Effector memory CD8-positive, alpha-beta T cell (primary cell): ENCODE measurements at places on chromosomes 3 and 15.

- DNase-seq = no peak
These were observed 230.0 kb downstream of the ADAMTS9 start for GRCh38 chr3:64457811-64458210.

DNA sequence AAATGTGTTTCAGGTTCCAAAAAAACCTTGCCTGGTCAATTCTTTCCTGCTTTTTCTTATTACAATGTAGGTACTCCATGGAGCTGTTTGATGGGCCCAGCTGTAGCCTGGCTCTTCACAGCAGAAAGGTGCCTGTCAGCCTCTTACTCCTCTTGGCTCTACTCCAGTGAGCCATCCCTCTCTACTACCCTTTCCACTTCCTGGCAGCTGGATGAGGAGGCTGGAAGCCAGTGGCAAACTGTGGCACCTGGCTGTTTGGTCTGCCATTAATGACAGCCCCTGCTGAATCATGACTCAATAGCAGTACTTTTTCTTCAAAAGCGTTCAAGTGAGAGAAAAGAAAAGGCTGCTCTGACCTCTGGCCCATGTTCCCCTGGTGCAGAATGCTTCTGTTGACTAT is 618.1 kb downstream of the PYDC2 start:
- no peak for DNase-seq

DNA sequence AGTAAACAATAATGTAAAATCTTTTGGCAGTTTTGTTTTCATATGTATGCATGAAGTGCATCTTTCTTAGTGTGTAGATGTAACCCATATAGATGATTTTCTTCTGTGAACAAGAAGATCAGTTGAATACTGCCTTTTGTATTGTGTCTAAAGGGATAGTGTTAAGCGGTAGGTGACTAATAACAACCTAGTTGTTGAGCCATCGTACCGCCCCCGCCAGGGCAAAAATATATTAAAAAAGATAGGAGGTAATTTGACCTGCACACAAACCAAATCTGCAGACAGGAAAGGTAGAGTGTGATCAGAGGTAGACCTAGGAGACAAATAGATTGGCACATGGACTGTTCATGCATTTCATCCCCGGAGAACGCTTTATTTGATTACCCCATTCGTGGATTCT is 3.3 kb upstream of the GMNC start:
- DNase-seq = no peak

GRCh38 chr3:111610612-111611054 is 15.5 kb upstream of the ZBED2 start:
- peak; percentile 14 for DNase-seq

DNA sequence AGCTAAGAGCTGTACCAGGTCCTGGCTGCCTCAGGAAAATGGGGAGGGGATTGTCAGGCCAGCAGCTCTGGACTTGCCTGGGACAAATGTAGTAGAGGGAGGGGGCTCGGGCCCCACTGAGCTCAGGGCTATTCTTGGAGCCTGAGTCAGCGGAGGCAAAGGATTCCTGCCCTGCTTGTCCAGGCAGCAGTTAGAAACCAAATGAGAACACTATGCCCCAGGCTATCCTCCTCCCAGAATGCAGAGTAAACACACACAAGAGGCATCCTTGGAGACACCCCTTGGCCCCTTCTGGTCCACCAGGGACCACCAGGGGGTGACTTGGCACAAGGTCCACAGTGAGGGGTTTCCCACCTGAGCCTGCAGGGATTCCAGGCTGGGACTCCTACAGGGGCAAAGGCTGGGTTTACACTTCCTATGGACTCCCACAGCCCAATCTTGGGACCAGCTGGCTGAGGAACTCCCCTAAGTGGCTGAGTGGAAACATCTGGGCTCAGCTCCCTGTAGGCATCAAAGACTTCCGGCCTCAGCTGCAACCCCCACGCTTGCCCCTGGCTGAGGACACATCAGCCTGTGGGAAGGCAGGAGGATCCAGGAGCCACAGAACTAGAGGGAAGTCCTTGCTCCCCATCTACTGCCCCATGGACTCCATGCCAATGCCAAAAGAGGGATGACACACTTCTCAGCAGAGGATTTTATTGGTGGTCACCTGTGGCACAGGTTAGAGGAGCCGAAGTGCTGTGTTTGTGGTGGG is 3.4 kb upstream of the COL7A1 start:
- no peak for DNase-seq

DNA sequence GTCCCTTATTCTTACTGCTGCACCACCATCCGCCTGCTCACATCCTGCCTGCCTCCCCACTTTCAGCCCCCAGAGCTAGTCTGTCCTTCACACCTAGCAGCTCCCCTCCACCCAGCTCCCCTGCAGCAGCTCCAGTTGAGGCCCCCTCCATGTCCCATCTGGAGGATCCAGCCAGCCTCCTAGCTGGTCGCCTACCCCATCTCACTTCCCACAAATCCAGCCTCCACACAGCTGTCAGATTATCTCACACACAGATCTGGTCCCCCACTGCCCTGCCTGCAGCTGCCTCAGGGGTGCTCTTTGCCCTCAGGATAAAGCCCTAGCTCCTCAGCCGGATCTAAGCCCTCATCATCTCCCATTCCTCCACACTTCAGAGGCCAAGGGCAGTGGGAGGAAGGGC is 8.8 kb upstream of the SEMA7A start:
- DNase-seq = no peak

DNA sequence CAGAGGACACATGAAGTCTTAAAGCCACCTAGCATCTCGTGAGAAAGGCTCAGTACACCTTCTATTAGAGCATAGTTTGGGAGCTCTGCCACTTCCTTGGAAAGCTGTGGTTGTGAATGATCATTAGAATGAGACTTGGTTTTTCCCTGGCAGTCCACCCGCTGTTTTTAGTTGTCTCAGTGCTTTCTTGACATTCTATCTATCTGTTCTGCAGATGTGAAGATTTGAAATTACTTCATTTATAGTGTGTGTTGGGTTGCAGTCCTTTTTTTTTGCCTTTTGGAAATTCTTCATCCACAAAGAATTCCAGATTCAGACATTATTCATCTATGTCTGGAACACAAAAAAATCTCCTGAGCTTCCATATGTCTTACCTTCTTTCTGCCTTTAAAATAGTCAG is 23.7 kb downstream of the PPP2R3A start:
- DNase-seq = no peak

DNA sequence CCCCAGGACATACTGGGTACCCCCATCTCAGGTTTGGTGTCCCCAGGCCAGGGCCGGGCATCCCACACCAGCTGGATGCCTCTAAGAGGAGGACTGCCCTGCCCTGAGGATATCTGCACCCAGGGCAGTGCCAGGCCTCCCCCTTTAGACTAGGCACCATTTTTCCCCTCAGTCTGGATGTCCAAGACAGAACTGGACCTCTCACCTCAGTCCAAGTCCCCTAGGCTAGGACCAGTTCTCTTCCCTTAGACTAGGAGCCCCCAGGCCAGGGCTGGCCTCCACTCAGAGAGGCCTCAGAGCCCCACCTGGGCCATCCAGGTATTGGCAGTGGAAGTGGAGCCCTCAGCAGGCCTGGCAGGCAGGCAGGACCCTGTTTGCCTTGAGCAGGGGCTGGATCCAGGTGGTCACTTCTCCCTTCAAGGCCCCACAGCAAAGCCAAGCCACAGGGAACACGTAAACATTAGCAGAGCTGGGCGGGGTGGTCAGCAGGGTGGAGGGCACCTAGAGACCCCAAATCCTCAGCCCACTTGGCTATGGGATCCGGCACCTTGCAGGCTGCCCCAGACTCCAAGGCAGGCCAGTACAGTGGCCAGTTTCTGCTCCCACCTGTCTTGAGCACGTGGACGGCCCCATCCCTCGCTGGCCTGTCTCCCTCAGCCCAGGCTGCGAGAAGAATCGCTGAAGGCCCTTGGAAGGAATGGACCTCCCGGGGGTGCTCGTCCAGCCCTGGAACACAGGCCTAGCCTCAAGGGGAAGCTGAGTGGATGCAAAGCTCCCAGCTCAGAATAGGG is 28.3 kb downstream of the PTH1R start:
- DNase-seq = no peak

DNA sequence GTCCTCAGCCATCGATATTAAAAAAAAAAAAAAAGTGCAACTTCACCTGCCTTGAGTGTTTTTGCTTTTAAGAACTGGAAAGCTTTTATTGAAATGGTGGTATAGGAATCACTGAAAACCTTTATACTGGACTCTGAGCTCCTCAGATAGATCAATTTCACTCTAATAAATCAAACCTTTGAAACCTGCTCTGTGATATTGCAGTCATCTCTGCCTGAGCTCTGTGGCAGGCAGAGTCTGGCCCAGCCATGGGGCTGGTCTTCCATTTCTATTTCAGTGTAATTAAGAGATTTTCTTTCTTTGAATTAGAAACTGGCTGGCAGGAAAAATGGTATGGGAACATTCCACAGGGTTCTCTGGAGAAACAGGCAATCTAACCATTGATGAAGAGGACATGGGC is 762.5 kb downstream of the AGBL1 start:
- DNase-seq = no peak

DNA sequence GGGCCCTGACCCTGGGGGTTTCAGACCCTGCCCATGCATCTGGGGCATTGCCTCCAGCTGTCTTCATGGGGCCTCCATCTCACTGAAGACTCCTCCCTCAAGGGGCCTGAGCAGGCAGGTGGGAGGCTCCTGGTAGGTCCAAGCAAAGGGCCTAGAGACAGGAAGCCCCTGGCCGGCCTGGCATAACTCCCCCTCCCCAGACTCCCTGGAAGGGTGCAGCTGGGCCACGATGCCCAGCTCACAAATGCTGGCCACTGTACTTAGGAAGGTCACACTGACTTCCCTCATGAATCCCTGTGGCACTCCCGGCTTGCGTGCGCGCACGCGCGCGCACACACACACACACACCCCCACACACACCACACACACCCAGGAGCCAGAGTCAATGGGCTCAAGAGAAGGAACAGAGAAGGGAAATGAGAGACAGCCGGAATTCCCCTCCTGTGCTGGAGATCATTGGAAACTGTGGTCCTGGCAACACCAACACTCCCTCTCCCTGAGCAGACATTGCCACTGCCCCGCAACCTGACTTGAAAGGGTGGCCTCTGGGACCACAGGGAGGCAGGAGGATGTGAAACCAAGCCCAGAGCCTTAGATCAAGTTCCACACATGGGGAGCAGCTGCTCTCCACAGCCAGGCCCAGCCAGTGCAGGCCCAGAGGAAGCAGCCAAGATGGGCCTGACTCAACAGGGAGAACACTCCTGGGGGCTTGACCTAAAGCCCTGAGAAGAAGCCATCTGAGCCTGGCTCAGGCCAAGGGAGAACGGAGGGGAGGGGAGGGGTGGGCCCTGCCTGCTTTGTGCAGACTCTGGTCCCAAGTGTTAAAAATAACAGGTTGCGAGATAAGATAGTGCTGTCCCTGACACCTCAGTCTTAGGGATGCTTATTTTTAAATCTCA is 69.7 kb downstream of the SCN5A start:
- no peak for DNase-seq

DNA sequence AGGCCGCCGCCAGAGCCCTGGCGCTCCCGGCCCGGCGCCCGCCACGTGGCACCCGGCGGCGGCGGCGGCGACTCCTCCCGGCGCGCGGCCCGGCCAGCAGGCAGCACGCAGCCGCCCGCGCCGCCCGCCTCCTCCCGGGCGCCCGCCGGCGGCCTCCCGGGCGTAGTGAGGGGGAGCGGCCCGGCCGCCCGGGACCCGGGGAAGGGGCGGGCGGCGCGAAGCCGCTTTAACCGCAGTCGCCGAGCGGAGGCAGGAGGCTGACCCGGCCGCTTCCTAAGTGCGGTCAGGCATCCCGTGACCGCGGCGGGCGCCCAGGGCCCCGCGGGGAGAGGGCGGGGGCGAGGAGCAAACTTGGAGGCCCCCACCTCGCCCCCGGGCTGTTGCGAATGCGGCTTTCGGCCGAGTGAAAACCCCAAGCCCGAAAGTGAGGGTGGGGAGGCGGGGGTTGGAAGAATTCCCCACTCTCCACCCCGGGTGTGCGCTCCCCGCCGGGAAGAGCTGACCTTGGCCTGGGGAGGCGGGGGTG is 1.7 kb upstream of the HES1 start:
- peak; percentile 28 for DNase-seq

DNA sequence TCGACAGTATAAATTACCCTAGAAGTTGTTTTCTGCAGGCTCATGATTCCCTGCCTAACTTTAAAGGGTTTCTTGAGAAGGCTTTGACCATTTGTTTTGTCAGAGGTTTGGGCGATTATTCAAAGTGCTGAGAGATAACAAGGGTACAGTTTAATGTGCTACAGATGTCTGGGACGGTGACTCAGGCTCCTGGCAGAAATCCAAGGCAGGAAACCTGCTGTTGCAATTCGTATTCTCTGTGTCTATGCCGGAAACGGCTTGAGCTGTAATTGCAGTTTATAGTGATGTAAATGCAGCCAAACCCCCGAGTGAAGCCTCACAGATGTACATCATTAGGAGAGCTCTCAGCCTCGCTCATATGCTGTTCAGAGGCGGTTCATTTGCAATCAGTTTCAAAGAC is 65.6 kb downstream of the SYNPR start:
- DNase-seq = no peak
